ENCODE measurements at places on chromosomes 7 and 10.
A peak's percentile ranks its signal among the peaks of the same experiment; 100 is the strongest.

DNA sequence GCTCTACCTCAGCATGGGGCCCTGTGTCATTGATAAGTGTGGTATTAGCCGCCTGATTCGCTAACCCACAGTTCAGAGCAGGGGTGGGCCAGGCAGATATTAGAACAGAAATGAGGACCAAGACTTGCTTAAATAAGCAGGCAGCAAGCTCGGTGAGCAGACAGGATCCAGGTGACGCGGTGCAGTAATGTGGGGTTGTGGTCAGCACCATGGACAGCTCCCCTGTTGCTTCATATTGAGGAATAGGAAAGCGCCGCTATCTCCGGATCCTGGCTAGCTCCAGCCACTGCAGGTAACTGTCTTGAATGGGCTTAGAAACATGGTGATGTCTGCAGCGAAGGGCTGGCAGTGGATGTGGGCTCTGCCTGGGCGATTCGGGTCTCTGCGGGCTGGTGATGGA is 51.3 kb upstream of the GPR26 start:
- DNase-seq: peak; percentile 30

GRCh38 chr10:29386342-29386999 is 97.6 kb downstream of the LYZL1 start:
- no peak for DNase-seq

DNA sequence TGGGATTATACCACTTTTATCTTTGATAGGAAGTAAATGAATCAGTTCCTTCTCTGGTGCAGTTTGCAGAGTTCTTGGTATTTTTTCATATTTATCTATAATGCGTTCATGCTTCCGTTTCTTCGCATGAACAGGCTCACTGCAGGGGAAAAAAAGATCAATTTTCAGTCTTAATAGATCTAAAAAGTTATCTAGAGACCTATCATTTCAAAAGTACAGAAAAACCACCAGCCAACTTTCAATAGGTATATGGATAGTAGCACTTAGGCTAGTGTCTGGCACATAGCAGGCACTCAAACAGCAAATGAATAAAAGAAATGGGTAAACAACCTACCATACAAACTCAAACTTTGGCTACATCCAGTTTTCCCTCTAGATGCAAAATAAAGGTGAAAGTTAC is 5.5 kb downstream of the NOC3L start:
- no peak for DNase-seq

DNA sequence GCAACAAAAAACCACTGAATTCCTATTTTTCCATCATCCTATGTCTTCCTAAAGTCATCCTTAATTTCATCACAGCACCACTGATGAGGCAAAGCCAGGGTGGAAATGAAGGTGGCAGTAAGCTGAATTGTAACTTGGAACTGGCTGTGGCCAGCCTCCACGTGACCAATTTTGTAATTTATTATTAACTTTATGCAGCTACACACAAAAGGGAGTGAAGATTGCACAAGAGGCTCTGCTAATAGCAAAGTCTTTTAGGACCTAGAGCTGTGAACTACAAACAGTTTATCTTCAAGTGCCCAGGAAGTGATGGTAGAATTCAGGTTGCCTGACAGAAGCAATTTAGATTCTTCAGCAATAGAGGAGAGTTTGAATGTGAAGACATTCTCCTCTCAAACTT is 176.4 kb downstream of the CCDC71L start:
- DNase-seq: no peak

DNA sequence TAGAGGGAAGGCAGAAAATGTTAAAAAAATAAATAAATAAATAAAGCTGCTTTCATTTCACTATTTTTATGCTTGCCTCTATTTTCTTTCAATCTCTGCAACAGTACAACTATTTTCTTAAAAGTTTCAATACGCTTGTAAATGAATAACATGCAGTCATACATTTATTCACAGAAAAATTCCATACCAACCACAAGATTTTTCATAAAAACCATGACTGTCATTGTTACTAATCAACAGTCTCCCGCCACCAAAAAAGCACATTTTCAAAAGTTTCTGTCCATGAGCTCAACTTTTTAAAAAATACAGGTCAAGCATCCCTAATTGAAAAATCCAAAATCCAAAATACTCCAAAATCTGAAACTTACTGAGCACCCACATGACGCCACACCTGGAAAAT is 5.3 kb downstream of the PARD3 start:
- no peak for DNase-seq
